Activated CD4-positive, alpha-beta T cell treated with anti-CD3 and anti-CD28 coated beads, Interleukin-2, amount 10 ng/mL, durations not matched to agents 7 days and 5 days (primary cell): ENCODE measurements at places on chromosomes 5 and 9.

- DNase-seq, result no peak
Measured at GRCh38 chr9:93949073-93949693, 6.0 kb downstream of the BARX1 start.

DNA sequence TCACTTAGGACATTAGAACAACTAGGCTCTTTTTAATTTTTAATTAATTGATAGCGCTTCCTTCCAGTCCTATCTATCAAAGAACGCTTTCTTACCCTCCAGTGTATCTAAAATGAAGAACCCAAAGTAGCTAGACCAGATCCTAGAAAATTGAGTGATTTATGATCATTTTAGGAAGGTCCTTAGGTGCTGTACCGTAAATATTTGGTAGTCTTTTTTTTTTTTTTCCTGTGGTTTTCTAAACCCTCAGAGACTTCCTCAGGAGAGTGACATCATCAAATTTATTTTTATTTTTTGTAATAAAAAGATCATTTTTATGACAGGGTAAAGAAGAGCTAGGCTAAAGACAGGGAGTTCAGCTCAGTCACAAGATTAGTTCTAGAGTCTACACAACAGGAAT lies 197.4 kb downstream of the WDR70 start:
- DNase-seq, result no peak

GRCh38 chr5:151684690-151685361 lies 1.9 kb downstream of the SPARC start:
- DNase-seq, result no peak

DNA sequence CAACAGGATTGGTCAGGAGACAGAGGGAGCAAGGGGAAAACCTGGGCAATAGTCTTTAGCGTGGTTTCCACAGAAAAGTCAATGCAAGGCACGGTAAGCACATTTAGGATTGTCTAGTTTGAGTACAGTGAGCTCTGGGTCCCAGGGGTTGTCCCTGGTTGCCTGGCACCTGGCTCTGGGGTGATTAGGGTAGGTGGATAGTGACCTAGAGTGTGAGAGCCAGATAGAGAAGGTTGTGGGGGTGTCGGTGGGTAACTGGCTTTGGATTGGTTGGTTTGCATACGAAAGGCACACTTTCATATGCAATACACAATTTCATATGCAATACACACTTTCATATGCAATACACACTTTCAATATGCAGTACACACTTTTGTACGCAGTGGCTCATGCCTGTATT lies 20.1 kb upstream of the GOLM1 start:
- no peak for DNase-seq

DNA sequence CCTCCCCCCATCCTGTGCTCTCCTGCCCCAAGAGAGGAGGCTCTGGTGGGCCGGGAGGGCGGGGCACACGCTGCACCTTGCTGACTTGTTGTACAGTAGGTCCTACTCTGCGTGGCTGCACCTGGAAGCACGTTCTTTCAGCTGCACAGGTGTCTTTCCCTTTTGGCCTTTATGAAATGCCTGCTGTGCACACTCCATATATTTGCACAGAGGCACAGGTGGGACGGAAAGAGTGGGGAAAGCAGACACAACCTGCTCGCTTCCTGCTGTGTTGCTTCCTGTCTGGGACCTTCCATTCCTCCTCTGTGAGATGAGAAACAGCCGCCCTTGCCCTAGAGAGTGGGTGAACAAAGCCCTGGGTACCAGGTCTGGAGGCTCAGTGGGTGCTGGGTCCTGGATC lies 4.8 kb downstream of the USP20 start:
- DNase-seq, result no peak

- DNase-seq, result no peak
Measured at GRCh38 chr5:105593011-105593760, 2030.6 kb upstream of the NUDT12 start.

- DNase-seq, result peak; percentile 59
Measured at GRCh38 chr9:133048595-133048994, 13.2 kb upstream of the CEL start.

DNA sequence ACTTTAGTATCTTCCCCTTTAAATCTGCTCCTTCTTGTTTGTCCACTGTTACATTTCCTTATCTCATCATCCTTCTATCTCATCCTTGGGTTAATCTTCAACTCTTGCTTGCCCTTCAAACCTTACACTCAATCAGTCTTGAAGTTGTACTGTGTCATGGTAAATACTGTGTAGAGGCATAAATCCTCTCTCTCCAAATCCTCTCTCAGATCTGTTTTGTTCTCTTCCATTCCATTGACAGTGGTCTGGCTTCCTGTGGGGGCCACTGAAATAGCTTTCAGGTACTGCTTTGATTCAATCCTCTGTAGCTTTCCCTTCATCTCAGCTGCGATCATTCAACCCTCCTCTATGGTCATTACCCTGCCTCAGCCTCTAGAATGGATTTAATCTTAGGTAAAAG lies 104.0 kb downstream of the PLCXD3 start:
- no peak for DNase-seq

GRCh38 chr9:126211441-126212074 lies 115.1 kb upstream of the MVB12B start:
- DNase-seq, result no peak

GRCh38 chr9:96245399-96245798 lies 56.6 kb downstream of the HSD17B3 start:
- DNase-seq, result no peak

DNA sequence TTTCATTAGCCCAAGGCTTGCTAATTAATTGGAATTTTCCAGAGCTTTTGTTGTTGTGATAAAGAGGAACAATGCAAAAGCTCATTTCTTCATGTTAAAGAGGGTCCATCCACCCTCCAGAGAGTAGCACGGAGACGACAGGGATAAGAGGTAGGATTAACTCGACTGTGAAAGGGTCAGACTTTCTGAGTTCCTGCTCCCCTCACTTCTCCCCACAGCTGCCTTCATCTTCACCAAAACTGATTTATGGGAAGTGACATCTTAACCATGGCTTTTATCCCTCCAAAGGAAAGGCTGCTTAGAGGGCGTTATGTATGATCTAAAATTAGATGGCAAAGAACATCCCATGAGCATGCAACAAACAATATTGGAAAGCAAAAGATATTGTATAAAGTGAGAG lies 135.5 kb downstream of the GLIS3 start:
- no peak for DNase-seq

DNA sequence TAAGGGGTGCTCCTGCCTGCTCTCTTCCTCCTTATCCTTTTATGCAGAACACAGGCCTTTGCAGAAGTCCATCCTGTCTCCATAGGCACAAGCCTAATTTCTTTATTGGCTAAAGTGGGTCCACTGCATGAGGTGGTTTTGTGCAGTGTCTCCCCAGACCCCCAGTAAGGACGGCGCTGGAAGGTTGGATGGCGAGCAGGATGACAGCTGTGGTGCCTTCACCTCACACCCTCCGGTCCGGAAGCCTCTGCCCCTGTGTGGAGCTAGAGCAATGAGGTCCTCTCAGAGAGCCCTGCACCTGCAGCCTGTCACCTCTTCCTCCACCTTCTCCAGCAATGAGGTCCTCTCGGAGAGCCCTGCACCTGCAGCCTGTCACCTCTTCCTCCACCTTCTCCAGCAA lies 393.7 kb upstream of the IRX1 start:
- DNase-seq, result no peak

- no peak for DNase-seq
Measured at GRCh38 chr9:29555502-29555901, 1982.2 kb upstream of the C9orf72 start.

DNA sequence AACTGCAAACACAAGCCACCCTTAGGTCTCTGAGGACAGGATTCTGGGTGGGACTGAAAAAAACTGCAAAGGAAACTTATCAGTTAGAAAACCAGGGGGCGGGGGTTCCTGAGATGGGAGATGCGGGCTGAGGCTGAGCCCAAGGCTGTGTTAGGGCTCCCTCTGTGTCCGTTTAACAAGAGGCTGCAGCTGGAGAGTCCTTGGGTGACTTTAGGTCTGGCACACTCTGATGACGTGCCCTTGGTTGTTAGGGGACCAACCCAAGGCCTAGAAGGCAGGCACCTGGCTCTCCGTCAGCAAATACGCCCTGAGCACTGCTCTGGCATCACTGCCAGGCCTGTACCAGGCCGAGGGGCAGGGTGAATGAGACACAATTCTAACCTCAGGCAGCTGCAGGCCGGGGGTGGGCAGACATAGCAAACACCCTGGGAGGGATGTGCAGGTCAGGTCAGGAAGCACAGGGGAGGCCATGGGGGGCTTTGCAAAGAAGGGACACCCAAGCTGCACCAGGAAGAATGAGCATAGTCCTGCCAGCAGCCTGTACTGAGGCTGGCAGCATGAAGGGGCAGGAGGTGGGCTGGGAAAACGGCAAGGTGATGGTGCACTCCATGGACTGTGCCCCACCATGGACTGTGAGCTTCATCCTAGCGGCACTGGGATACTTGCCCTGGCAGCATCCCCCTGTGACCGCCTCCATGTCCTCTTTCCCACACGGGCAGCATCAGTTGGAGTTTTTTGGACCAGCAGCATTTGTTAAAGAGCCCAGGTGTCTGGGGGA lies 137.9 kb downstream of the GABBR2 start:
- peak; percentile 2 for DNase-seq

DNA sequence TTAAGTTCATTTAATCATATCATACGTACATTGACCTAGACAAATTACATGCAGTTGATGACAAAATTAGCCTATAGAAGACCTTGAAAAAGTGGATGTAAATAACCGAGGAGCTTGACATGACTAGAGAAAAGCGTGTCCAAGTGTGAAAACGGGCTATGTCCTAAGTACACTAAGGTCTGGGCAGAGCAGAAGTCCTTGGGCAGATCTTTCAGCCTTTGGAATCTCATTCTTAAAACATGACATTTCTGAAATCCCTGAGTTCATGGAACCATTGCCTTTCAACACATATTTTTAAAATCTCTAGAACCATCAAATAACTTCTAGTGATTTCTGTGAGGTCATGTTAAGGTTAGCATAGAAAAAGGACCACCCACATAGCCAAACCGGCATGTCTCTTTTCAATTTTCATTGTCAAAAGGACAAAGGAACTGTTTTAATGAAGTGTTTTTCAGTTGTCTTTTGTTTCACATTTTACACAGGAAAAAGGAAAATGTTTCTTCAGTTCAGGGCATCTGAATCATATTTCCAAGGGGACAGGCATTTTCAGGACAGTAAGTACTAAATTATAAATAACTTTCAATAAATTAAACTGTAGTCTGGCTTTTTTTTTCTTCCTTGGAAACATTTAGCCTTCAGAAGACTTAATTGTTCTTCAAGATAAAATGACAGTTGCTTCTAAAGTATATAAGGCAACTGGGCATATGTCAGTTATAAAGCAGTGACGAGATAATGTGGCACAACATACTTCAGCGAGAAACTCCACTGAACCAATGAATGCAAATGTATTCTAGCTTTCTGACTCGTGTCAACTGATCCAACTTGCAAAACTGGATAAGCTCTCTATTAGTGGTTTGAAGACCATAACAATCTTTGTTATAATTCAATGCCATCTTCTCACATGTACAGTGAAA lies 416.8 kb downstream of the NFIB start:
- no peak for DNase-seq

- no peak for DNase-seq
Measured at GRCh38 chr5:39760385-39761198, 335.8 kb upstream of the DAB2 start.

GRCh38 chr5:128196080-128196479 lies 112.5 kb downstream of the SLC12A2 start:
- no peak for DNase-seq

DNA sequence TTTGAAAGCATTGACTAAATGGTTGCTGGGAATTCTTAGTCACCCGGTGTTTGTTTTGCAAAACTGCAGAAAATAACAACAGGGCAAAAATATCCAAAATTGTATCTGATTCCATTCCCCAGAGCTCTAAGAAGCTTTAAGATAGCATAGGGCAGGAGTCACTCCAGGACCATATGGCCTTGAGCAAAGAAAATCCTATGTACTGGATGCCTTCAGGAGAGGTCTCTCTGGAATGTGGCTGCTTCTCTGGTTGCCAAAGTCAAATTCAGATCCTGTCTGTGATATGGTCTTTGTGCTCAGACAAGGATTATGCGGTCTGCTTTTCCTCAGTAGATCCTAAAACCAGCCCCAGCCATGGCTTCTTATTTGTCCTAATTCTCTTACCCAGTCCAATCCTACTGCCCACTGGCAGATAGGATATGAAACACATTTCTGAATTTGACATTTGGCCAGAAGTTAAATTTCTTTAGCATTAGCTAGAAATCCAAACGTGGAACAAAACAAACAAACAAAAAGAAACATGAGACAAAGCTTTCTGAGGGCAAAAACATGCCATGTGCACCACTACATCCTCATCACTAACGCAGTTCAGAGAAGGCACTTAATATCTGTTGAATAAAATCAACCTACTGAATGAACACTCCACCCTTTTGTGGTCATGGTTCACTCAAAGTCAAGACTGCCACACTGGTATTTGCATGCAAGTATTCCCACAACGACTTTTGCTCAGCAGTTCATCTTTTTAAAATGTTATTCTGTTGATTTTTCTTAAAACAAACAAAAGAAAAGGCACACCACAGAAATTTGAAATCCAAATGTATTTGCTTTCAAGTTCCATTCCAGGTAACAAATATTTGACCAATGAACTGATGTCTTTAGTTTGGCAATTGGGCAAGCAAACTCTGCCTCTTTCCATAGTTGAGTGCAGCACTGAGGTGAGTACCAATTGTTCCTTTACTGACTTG lies 165.7 kb downstream of the TRPM6 start:
- DNase-seq, result no peak

- DNase-seq, result no peak
Measured at GRCh38 chr9:9783711-9784110, 829.1 kb downstream of the PTPRD start.

DNA sequence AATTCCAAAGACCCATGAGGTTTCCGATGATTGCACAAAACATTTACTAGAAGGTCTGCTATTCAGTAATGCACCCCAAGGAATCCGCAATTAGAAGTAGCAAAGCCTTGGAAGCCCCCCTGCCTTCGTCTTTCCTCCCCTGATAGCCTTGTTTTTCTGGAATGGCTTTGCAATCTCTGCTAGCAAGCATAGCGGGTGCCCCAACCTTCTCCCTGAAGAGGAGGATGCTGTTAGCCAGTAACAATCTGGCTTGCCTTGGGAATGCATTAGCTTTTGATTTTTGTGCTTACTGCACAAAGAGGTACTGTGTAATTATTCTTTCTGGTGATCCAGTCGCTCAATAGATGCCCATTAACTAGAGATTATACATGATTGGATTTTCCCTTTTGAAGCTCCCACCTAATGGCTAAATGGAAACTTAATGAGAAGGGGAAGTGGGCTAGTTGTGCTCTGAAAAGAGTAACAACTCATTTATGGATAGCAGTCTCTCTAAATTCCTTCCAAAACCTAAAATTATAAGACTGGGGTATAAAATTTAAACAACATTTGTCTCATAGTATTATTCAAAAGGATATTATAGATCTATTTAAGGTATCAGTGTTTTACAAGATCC lies 91.6 kb downstream of the FBXW11 start:
- DNase-seq, result no peak
